Cortex of kidney (tissue), 1 donor: ENCODE measurements at places on chromosomes 12 and 14.

GRCh38 chr14:58979325-58979724 lies 209.1 kb upstream of the DAAM1 start:
- no peak for DNase-seq

- no peak for DNase-seq
Measured at GRCh38 chr12:94596596-94596995, 53.8 kb downstream of the TMCC3 start.

- DNase-seq: no peak
Measured at GRCh38 chr12:54983536-54984101, 943 bp downstream of the TESPA1 start.

DNA sequence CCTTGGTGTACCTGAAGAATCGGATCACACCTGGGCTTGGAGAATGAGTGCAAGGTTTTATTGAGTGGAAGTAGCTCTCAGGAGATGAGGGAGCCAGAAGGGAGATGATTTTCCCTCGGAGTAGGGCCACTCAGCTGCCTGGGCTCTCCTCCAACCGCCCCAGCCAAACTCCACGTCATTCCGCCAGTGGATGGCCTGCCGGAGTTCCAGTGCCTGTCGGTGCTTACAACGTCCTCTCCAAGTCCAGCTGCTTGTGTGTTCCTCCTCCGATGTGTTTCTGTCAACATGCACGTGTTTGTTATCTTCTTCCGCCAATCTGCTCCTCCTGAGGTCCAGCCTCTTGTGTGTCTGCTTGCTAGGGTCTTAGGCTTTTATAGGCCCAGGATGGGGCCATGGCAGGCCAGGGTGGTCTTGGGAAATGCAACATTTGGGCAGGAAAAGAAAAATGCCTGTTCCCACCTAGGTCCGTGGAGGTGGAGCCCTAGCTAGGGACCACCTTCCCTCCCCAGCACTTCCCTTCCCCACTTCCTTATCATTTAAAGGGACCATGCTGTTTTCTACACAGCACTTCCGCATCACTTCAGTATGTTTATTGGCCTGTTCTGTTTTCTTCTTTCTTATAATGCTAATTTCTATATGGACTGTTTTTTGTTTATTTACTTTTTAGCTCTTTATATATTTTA lies 343.2 kb downstream of the PDZRN4 start:
- DNase-seq: no peak

DNA sequence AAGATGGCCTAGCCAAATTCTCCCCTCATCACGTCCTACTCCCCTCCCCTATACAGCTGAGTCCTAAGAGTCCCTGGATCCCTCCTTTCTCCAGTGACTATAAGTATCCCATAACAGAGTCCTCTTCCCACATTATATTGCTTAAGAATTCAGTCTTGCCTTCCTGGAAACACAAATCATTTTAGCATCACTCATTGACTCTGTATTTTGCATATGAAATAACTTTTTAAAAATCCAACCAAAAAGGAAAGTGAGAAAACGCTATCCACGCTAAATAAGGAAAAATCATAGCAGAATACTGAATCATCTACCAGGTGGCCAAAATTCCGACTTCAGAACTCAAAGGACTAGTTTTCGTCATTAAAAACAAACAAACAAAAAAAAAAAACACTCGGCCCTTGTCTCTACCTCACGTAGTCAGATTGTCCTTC lies 130.2 kb downstream of the GCH1 start:
- DNase-seq: no peak

- no peak for DNase-seq
Measured at GRCh38 chr12:105831372-105831771, 307.4 kb downstream of the NUAK1 start.

GRCh38 chr12:87597114-87597513 lies 432.1 kb downstream of the C12orf50 start:
- DNase-seq: no peak

DNA sequence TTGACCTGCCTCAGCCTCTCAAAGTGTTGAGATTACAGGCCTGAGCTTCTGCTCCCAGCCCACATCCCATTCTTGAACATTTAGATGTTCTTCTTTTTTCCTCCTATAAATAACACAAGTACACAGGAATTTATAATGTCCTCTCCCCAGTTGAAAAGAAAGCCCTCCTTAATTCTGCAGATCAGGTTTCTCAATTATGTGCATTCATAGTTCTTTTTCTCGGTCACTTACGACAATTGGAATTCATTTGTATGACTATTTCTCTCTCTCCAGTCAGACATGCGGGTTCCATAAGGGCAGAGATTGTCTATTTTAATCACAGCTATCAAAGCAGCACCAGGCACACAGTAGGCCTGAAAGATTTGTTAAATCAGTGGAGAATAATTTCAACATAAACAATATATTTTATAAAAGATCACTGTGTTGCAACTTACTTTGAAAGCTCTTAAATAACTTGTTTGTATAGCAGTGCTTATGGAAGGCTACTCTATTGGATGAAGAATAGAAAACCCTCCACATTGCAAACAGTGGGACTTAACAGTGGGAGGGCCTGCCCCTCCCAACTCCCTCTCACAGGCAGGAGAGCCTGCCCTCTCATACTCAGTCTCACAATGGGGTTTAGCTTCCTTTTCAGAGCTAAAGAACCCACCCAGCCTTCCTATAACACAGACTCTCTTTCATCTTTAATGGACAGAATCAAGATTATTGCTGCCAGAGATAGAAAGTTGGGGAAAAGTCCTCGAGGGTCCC lies 84.1 kb upstream of the TRAF3 start:
- DNase-seq: no peak

GRCh38 chr12:46783871-46784270 lies 41.9 kb downstream of the SLC38A4 start:
- no peak for DNase-seq

DNA sequence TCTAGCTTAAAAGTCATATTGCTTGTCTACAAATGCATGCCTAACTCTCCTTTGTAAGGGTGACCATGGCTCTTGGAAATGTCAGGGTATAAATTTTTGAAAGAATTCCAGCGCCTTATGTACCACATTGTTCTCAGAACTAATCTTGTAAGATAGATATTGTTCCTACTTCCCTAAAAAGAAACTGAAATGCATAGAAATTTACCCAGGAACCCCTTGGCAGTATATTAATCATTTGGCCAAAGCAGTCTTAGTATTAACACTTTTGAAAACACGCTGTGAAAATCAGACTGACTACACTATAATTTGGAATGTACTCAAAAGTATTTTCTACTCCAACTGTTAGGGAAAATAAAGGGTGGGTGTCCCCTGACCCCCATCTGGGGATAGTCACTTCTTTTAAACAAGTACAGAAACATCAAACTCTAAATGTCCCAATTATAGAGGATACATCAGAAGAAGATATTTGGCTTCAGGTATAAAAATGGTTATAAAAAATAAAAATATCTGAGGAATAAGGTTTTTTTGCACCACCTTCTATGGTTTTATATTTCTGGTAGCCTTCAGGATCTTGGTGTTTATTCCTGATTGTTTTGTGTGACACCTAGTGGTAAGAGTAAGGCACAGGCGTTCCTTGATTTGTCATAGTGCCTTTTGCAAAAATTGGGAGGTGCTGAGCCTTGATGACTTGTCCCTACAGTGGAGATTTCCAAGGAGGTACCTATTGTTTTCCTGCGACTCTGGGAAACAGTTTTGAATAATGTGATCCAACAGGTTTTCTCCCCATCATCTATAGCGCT lies 2.2 kb upstream of the NFKBIA start:
- no peak for DNase-seq

DNA sequence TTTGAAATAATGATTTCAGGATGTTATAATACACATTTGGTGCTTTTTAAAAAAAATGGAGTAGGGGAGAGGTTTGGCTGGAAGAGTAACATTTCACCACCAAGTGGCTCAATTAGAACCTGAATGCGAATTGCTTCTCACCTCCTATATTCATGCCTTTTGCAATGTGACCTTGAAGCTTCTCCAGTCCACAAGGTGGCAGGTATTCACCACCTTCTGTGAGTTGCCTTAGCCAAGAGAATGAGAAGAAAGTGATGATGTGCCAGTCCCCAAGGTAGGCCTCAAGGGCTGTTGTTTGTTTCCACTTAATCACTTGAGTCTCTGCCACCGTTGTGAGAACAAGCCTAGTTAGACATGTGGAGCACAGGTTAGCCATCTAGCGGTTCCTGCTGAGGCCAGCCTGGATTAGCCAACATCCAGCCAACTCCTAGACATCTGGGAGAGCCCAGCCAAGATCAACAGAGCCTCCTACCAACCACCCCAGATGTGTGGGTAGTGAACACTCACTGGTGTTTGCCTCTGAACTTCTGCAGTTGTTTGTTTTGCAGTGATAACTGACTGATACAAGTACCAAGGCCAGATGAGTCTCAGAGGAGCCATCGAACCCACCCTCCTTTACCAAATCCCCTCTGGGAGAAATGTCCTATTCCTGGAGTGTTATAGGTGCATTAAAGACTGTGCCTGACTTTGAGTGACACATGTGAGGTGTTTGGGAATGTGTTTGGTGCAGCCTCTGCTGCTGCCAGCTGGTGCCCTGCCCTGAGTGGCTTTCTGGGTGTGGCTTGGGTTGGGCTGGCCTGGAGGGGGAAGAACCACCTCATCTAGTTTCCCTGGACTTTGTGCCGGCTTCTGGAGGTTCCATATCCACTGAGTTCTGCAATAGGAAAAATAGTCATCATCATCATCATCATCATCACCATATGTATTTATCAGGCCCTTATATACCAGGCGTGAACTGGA lies 132.5 kb upstream of the RFLNA start:
- DNase-seq: no peak

- DNase-seq: no peak
Measured at GRCh38 chr14:25537846-25538455, 488.0 kb upstream of the STXBP6 start.

DNA sequence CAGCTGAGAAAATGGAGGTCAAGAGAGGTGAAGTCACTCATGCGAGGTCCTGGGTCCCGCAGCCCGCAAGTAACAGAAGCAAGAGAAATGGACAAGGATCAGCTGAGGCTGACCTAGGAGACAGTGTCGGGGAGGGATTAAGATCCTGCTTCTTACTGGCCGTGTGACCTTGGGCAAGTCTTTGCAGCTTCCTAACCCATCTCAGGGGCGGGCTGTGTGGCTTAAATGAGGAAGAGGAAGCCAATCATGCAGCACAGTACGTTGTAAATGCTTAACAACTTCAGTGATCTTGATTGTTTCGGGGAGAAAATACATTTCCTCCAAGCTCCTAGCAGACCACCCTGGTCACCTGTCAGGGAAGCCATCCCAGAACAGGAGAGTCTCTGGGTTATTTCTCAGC lies 7.1 kb upstream of the PGF start:
- no peak for DNase-seq

DNA sequence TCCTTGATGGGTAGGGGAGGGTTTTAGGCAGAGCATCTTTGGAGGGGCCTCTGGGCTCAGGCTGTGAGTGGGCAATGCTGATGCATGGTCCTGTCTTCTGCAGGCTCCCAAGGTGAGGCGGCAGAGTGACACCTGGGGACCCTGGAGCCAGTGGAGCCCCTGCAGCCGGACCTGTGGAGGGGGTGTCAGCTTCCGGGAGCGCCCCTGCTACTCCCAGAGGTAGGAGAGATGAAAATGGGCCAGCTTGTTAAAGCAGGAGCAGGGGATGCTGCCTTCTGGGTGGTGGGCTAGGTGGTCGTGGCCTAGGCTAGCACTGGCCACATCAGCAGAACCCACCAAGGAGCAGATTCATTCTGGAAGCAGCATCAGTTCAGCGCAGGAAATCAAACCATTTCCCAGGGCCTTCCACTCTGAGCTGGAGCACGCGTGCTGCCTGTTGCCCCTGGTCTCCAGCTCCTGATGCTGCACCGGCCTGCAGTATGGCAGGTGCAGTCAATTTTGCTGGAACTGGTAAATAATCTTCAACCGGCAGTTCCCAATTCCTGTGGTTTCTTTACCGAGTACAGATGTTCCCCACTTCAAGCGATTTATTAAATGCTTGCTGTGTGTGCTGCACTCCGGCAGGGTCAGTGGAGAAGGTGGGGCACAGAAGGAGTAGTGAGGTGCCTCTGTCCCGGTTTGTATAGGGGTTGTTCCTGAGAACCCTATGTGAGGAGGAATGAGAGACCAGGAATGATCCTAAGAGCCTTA lies 7.4 kb downstream of the PAPLN start:
- no peak for DNase-seq

- DNase-seq: no peak
Measured at GRCh38 chr14:35046751-35047536, 872 bp downstream of the FAM177A1 start.

DNA sequence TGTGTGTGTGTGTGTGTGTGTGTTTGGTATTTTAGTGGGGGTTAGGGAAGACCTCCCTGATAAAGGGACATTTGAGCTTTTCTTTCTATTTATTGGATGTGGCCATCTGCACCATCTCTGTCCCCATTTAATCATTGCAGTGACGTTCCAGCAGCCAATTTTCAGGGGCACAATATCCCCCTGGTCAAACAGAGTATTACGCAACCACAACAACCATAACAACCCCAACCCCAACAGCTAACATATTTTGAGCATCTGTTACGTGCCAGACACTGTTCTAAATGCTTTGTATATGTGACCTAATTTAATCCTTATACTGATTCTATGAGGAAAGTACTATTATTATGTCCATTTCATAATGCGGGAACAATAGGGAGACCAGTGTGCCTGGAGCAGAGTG lies 87.4 kb downstream of the TTC8 start:
- DNase-seq: no peak

DNA sequence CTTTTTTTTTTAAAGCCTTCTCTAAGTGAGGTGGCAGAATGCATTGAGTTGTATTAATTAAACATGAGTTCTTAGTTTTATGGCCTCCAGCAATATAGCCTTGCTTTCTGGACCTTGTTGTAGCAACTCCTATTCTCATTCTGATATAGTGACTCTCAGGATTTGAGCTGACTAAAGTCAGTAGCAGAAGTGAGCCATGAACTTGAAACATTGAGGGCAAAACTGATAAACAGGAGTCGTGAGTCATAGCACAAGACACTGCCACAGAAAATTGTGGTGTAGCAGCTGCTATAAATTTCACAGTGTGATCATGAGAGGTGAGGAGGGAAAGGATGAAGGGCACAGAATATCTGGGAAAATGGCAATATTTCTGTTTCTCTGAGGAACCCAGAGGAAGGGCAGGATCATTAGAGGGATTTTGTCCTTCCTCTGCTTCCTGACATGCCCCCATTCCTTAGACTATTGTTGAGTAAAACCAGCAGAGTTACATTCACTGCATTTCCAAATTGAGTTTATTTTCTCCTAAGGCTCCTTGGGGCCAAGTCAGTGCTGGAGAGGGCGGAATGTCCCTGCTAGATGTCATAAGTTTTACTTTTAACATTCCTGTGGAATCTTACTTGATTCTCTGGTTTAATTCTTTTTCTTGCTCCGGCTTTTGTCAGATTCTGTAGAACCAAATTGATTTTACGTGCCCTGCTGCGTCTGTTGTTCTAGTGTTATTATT lies 7.5 kb downstream of the KLRG1 start:
- no peak for DNase-seq

- no peak for DNase-seq
Measured at GRCh38 chr12:124750787-124751471, 112.7 kb downstream of the SCARB1 start.
